Astrocyte of the cerebellum (primary cell): ENCODE measurements at places on chromosomes 1 and 21.

DNA sequence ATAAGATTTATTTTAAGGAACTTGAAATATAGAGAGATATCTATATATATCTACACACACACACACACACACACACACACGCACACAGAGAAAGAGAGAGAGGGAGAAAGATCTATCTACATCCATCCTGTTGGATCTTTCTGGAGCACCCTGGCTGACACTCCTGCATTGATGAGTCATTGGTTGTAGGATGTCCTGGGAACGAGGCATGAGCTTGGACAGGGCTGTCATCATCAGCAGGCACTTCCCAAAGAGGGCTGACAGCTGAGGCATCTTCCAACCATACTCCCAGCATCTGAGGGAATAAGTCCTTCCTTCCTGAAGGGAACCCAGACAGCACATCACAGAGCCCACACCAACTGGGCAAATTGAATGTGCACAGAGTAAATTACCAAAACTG is 99.1 kb upstream of the ERG start:
- no peak for DNase-seq

DNA sequence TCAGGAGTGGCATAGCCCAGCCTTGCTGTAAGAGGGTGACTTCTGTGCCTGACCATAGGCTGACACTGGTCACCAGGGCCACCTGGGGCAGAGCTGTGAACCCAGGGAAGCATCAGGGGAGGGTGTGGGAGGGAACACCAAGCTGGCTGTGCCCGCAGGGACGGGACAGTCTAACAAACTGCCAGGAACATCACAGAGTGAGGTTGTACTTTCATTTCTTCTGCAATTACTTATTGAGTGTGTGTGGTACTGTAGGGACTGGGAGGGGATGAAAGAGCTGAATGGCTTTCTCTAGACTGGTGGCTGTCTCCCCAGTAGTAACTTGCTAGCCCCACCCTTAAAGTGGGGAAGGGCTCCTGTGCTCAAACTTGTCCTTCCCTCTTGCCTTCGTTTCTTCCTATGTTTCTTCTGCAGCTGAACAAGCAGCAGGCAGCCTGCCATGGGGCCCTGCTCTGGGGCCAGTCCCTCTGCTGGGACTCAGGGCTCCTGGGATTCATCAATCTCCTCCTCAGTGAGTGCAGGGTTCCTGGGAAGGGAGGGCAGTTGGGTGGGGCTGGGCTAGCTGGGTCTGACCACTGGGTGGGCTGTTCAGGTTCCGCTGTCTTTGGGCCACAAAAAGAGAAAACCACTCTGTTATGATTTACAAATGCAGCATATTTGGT is 39.7 kb upstream of the ETV3 start:
- DNase-seq, result no peak

DNA sequence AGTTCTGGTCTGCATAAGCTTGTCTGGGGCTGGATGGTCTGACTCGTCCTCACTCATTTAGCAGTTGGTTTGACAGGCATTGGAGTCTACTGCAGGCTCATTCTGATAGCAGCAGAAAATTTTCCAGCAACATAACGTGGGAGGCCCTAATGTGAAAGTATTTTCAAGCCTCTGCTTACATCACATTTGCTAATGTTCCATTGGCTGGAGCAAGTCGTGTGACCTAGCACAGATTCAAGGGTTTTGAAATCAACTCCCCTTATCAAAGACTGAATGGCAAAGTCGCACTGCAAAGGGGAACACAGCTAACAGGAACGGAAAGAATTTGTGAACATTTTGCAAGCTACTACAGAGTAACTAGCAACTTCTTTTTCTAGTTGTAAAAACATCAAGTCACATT is 2.3 kb upstream of the USH2A start:
- DNase-seq, result no peak

DNA sequence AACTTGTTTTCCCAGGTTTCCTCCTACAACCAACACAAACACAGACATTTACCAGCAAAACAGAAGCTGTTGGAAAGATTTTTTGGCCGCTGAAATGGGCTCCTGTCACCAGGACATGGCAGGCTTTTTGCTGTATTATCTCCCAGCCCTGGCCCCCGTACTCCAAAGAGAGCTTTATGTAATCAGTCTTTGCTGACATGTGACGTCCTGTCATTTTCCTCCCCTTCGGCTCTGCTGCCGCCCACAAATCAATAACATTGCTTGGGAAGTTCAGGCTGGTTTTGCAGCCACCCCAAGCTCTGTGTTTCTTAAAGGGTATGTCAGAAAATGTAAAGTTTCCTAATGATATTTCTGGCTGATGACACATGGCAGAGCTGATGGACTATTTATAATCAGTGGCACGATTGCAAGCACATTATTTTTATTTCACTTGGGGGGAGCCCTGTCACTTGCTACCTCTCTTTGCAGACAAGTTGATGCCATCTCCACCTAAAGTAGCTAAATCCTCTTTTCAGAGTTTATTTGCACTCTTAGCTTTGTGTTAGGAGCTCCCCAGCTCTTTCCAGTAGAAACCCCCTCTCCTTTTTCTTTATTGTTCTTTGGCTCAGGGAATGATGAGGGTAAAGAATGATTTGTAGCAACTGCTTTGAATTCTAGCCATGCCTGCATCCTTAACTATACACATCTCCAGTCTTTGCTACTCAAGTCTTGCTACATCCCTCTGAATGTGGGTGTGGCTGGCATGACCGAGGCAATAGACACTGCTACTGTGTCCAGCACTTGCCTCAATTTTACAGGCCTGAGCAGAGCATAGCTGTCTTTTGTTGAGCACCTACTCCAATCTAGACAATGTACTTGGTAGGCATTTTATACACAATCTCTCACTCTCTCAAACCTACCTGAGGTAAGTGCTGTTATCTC is 67.3 kb downstream of the ELAVL4 start:
- DNase-seq, result no peak

DNA sequence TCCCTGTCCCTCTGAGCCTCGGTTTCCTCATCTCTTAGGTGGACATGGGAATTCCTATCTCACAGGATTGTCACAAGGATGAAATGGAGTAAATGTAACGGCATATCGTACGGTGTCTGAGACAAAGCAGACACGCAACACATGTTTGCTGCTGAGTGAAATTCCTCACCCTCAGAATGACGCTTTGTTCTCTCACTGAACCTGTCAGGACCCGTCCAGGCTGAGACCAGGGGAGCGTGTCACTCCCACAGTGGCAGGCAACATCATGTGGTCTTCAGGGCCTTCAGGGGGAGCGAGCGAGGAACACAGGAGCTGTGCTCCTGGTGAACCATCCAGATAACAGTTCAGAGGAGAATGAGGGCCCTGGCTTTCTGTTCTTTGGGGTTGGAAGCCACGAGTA is 74.2 kb downstream of the TOMM20 start:
- DNase-seq, result no peak
